ENCODE measurements at places on chromosomes 5 and 9.

GRCh38 chr9:76962732-76963131 lies 56.7 kb upstream of the FOXB2 start:
- no peak for DNase-seq

DNA sequence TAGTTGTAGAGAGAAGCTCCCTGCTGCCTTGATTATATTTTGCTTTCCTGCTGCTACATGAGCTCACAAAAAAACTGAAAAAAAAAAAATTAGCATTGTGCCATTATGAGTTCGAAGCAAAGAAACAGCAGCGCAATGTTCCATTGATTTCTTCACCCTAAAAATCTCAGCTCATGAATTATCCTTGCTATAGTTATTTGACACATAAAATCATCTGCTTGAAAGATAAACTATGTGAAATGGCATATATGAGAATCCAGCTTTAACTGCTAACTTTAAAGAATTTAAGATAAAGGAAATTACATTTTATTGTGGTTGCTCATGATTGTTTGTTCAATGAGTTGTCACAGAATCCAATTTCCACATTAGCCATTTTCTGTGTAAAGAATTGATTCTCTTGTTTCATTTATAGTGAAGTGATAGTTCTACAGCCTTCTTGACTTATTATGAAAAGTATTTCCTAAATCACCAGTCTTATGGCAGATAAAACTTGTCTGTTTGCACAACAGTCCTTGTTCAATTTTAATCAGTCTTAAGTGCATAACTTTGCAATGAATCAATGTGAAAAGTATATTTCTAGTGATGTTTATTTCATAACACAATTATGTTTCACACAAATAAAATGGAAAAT lies 1275.0 kb upstream of the CDH9 start:
- DNase-seq, result no peak

GRCh38 chr5:80215523-80215922 lies 40.3 kb downstream of the SERINC5 start:
- no peak for DNase-seq

DNA sequence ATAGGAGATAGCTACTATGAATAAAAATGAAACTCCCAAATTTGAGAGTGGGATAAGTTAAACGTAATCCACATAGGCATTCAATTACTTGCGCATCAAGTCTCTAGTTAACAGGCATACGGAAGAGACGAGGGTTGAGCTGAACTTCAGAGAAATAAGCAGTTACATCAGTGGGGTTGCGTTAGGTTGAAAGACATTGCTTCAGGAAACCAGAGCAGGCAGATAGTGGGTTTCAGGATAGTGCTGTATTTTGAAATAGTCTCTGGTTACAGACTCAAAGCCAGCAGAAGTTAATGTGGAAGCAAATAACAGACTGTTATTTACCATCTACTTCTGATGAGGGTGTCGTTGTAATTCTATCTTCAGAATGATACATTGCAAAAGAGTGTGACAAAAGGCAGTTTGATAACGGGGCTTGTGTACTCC lies 533.4 kb downstream of the PDE4D start:
- no peak for DNase-seq

DNA sequence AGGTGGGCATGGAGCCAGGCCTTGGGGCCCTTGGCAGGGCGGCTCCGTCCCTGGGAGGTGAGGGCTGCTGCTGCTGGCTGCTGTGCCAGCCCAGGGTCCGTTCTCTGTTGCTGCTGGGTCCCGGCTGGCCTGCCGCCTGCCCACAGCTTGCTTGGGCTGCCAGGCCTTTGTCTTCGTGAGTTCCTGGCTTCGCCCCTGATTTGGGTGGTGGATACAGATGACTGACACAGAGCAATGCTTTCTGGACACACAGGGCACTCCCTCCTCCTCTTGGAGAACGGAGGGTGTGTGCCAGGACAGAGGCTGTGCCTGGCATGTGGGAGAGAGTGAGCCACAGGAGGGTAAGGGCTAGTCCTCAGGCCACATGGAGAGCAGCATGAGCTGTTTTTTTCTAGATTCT lies 166.1 kb downstream of the MACROH2A1 start:
- DNase-seq, result no peak

GRCh38 chr9:88657893-88658292 lies 122.9 kb downstream of the NXNL2 start:
- DNase-seq, result no peak

- DNase-seq, result no peak
Measured at GRCh38 chr5:119332978-119333401, 22.8 kb upstream of the TNFAIP8 start.

DNA sequence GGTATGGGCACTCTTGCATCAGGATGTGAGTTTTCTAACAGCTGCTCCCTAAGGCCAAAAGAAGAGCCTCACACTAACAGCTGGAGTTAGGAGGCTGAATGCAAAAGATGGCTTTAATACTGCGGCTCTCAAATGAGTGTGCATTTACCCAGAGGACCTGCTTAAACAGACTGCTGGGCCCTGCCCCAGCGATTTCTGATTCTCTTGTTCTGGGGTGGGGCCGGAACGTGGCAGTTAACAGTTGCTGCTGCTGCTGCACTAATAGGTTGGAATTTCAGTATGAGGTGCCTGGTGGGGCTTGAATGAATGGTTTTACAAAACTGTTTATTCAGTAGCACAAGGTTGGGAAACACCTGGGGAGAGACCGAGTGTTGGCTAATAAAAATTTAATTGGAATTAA lies 26.1 kb downstream of the HMGCR start:
- no peak for DNase-seq

- no peak for DNase-seq
Measured at GRCh38 chr5:111553868-111554267, 41.5 kb upstream of the STARD4 start.

DNA sequence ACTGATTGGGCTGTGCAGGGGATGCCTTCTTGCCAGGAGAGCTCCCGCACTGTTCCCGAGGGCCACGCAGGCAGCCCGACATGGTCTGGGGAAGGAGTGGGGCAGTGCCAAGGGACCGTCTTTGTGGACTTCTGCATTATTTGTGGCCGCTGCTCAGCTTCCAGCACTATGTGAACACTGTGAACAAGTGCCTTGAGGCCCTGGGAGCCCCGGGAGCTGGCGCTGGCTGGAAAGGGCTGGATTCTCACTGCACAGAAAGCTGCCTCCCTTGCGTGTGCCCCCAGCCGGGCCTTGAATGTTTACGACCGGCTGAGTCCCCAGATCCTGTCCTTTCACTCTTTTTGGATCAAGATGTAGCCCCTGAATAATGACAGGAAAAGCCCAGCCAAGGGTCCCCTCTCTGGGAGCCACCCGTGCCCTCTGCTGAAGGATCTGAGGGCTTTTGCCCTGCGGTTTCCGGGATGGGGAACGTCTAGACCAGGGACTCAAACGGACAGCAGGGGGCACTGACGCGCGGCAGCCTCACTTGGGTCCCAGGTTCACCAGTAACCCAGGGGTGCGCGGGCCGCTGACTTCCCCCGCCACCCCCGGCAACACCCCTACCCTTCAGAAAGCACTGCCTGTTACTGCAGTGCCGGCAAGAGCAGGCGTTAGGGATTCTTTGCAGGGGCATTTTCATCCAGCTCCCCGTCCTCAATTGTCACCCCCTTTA lies 98.9 kb upstream of the FCN2 start:
- no peak for DNase-seq

GRCh38 chr5:139051392-139051791 lies 146.8 kb downstream of the SIL1 start:
- DNase-seq, result no peak

DNA sequence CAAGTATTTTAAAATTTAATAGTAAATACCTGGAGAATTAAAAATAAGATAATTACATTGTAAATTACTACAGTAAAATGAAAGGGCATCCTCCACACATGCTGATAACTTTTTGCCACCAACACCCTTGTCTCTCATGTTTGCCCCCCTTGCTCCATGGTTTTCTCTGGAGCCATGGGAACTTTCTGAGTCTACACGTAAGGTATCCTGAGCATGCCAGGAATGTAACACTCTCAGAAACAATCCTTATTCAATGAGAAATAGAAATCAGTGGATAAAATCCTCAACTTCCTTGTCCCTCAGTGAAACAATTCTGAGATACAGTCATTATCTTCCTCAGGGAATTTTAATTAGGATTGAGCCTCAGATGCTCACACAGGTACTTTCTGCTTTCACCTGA lies 108.9 kb downstream of the IZUMO3 start:
- DNase-seq, result no peak

GRCh38 chr5:123124859-123125595 lies 36.0 kb downstream of the PRDM6 start:
- no peak for DNase-seq

GRCh38 chr9:75184471-75184870 lies 96.2 kb downstream of the OSTF1 start:
- DNase-seq, result no peak

DNA sequence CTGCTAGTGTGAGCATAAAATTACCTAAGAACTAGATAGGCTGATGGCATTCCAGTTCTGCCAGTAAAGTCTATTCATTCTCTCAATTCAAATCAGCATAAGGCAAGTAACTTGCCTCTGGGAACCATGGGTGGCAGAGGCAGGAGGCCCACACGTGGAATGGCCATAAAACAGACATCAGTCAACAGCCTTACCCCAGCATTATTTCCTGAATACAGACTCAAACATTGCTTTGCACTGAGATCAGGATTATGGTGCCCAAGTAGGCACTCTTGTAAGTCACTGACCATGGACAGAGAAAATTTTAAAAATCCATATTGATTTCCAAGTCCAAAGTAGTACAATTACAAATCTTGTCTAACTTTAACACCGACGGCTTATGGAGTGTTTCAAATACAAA lies 157.7 kb downstream of the NR2F1-AS1 start:
- no peak for DNase-seq

DNA sequence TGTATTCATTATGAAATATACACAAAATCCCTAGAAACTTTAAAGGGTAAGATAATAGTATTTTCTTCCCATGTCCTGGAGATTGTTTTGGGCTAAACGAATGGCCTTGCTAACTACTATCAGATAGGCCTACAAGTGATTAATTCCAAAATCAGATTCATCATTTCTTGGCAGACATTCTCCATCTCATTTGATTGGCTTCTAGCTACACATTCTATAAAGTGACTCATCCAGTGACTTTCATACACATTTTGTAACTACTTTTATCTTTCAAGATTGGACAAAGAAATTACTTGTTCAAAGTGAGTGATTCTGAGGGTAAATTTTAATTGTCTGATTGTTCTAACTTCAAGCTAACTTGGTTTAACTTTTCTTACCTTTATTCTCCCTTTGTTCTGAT lies 93.3 kb downstream of the RAPGEF6 start:
- no peak for DNase-seq

DNA sequence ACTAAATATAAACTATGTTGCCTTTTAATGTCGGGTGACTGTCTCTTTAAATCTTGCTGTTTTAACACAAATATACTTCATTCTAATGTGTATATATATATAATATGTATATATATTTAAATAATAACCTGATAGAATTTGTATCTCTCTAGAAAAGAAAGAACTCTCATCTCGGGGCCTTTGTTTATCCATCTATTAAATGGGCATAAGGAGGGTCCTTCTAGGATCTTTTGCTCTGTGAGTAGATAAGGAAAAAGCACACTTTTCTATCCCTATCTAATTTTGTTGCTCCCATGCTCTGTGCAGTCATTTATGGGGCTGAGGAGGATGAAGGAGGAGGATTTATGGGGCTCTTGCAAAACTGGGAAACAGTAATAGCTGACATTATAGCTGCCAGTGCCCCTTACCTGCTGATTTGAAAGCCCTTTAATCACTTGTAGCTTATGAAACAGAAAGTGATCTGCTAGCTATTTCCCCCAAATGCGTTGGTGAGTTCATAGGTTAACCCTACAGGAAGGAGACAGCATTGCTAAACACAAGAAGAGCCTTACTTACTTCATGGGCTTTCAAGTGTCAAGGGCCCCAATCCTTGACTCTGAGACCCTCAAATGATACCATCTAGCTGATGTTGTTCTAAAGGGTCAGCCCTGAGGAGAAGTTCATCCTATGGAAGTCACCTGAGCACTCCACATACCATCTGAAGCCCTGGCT lies 5.8 kb upstream of the PPARGC1B start:
- DNase-seq, result no peak

GRCh38 chr9:91886414-91887076 lies 63.5 kb downstream of the ROR2 start:
- no peak for DNase-seq

DNA sequence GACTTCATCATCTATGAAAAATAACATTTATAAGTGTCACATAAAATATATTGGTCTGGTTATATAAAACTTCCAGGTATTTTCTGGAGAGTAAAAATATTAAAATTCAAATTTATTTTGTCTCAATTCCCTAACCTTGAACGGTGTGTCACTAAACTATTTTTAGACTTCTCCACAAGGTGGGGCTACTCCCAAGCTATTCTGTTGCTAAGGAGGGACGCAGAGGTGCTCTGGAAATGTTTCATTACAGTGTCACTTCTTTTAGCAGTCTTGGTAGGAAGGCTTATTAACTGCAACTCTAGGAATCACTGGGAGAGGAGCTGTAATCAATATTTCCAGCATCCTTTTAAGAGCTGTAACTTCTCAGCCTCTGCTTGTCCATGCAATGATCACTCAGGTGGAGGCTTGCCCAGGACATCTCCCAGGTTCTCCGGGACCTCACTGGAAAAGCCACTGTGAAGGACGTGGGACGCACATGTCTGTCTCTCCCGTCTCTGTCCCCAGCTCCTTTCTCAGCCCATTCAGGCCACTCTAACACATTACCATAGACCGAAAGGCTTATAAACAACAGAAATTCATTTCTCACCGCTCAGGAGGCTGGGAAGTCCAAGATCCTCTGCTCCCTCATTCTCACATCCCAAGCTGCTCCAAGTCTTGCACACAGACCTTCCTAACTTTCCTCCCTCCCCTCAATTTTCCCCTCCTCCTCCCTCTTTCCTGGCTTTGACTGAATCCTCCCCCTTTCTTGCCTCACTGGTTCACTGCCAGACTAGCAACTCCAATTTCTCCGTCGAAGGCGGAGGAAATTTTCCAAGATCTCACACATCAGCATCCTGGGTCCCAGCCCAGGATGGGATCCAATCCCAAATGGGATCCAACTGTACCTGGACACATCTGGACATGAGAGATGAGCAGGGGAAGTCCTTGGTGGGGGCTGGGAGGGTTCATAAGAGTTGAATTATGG lies 32.7 kb upstream of the DNAH5 start:
- no peak for DNase-seq

- DNase-seq, result no peak
Measured at GRCh38 chr5:14954616-14955343, 83.2 kb upstream of the ANKH start.

DNA sequence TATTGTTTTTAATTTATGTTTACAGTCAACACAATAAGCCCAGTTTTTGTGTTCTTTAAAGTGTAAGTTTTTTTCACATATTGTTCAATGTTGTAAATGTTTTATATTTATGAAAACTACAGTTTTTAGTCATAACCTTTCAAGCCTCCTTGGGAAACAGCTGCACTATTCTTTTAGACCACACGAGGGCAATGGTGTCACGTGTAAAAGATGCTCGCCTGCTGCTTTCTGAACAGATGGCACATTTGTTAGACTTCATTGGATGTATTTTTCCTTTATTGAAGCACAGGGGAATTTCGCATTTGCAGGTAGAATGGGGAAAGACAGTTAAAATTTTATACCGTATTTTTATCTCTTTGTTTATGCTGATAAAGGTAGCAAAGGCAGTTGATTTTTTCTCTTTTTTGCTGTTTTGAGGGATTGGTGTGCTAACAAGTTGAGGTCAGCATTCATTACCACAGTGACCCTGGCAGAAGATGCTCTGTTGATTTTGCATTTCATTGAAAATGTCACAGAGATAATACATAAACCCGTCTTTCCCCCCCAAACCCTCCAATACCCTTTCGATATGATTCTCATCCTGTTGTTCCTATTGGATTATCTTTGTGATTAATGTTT lies 59.0 kb downstream of the MAT2B start:
- no peak for DNase-seq

All from activated T-helper 1 cell treated with anti-CD3 and anti-CD28 coated beads, Interleukin-2, amount 50 U/mL, for 16 hours (primary cell).